Stimulated activated CD4-positive, alpha-beta T cell treated with anti-CD3 and anti-CD28 coated beads, Interleukin-4, amount 100 ng/mL, for 1 hour (primary cell): ENCODE measurements at places on chromosomes 12 and 14.
A peak's percentile ranks its signal among the peaks of the same experiment; 100 is the strongest.

- DNase-seq, result no peak
These were observed 196.8 kb downstream of the RAD51B start for GRCh38 chr14:68016255-68016914.

DNA sequence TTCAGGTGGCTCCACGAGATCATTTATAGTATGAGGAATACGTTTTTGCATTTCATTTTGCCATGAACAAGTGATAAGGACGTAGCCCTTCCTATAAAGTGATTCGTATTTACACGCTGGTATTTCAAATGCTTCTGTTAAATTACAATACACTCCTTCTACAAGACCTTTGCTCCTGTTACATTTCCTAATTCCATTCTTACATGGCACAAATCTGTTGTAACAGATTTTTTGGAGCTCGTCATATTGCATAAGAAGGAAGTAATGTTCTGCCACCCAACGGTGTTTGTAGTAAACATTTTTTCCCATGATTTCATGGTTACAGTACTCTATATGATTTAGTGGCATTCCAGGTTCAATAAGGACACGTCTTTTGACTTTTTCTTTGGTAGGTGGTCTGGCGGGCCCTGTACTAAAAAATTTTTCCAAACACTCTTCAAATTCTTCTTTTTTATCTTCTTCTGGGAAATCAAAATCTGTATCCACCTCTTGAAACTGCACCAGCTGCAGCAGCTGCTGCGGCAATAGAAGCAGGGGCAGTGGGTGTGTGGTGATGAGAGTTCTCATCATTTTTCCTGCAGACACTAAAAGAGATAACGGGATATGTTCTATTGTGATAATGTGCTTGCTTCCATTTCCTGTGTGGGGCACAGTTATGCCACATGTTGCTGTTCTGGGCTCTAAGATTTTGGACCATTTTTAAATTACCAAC lies 4.2 kb downstream of the RNASE9 start:
- DNase-seq, result no peak

DNA sequence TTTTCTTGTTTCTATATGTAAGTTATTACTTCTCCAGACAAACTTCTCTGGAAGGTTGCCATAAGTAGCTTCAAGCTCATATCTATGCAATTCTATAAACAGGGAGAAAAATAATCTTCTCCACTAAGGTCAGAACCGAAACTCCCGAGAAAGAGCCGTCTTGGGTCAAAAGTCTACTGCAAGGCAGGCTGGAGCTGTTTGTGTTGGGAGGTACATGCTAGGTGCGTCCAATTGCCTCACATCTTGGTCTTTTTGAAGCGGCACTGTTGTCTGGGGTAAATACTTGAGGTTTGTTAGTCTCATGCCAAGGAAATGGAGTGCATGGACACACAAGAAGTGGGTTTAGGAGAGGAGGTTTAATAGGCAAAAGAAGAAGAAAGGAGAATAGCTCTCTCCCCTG lies 674.7 kb upstream of the TMEM132C start:
- DNase-seq, result no peak

DNA sequence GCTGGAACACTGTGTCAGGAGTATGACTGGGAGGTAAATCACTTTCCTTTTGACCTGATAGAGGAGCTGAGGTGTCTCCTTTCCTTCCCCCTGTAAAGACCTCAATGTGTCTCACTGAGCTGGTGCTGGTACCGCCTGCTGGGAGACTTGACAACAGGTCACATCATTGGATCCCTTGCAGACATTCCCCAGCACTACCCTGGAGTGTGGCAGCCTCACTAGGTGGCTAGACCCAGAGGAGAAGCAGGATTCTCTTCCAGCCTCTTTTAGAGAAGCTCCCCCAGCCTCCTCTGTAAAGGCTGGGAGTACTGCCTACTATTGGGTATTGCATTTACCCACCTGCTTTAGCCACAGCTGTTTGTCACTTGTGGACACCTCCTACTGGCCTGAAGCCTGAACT lies 223.9 kb downstream of the ADGRD1 start:
- no peak for DNase-seq

- DNase-seq, result no peak
These were observed 291.3 kb downstream of the ACSS3 start for GRCh38 chr12:81369175-81369574.

DNA sequence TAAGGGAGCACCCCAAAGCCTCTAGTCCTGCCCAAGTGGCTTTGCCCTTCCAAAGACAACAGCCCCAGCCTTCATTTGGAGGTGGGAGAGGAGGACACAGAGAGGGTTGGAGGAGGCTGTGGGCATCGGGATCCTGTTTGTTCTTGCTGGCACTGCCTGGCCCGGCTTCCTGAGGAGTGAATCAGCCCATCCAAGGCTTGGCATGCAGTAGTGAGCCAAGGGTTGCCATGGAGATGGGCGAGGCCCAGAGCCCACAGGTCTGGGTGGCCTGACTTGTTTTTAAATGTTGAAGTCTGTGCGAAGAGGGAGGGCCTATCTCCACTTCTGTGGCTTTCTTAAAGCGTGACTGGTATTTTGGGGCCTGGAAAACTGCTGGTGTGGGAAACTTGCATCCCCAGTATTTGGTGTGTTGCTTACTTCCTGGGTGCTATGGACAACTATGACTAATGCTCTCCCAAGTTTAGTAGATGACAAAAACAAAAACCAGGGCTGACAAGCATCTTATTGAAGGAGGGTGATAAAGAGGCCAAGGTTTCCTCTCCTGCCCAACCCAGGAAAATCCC lies 15.8 kb downstream of the CD9 start:
- DNase-seq, result no peak

DNA sequence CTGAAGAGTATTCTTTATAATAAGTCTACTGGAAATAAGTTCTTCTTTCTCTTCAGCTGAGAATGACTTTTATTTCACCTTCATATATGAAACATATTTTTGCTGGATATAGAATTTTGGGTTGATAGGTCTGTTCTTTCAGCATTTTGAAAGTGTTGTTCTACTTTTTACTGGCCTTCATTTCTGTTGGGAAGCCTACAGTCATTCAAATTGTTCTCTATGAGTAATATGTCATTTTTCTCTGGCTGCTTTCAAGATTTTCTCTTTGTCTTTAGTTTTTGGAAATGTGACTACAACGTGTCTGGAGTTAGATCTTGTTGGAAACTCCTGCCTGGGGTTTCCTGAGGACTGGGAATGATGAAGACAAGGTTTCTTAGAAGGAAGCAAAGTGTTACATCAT lies 10.0 kb downstream of the FGFR1OP2 start:
- no peak for DNase-seq

DNA sequence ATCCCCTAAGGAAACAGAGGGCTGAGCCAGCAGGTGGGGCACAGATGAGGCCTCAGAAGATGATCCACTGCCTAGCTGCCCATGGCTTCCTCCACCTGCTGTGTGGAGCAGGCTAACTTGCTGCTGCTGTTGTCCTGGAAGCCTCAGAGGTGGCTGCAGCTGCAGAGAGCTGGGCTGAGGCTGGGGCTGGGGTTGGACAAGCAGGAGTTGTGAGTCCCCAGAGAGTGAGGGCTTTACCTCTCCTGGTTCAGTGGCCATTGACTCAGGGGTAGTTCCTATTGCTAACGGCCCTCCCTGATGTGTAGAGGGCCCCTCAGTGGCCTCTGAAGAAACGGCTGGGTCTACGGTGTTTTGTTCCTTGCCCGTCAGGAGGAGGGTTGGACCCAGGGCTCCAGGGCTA lies 13.7 kb upstream of the PRKAG1 start:
- no peak for DNase-seq

DNA sequence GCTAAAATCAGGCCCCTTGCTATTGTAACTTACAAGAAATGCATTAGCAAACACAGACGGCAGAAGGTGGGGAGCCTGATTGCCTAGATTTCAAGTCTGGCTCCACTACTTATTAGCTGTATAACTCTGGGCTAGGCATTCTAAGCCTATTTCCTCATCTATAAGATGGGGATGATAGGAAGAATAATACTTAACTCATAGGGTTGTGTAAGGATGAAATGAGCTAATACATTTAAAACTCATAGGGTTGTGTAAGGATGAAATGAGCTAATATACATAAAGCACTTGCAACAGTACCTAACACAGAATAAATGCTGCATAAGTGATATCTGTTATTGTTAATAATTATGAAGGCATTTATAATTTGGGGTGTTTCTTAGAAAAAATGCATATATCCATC lies 60.1 kb upstream of the DIO2 start:
- DNase-seq, result no peak

DNA sequence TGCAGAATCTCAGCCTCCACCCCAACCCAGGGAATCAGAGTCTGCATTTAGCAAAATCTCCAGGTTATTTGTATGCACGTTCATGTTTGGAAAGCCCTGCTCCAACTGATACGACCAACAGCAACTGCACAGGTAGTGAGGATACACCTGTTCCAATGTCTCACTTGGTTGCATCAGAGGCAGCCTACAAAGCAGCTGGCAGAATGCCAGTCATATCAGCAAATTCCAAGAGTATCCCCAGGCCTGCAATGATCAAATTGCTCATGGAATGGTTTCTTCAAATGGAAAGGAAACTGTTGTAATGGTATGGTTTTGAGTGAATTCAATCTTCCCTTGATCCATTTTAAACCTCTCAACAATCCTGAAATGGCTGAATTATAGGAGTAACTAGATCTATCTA lies 75.4 kb downstream of the GRIP1 start:
- DNase-seq, result no peak

- peak; percentile 11 for DNase-seq
These were observed 34.1 kb downstream of the SCFD1 start for GRCh38 chr14:30656190-30656632.

DNA sequence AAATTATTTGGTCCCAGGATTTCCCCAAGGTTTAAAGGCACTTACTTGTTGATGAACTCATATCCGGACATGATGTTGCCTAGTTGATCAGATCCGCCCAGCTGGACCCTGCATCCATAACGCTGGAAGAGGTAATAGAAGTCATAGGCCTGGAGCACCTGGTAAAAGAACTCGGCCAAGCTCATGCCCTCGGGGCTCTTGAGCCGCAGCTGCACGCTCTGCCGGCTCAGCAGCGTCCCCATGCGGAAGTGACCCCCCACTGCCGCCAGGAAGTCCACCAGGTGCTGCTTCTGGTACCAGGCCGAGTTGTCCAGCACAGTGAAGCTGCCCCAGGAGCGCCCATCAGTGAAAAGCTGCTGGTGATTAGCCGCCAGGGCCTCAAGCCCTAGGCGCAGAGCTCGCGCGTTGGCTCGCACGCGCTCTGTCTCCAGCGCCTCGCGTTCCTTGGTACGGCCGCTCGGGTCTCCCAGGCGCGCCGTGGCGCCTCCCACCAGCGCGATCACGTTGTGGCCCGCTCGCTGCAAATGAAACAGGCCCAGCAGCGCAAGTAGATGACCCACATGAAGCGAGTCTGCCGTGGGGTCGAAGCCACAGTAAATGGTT lies 545 bp downstream of the YARS2 start:
- peak; percentile 68 for DNase-seq

DNA sequence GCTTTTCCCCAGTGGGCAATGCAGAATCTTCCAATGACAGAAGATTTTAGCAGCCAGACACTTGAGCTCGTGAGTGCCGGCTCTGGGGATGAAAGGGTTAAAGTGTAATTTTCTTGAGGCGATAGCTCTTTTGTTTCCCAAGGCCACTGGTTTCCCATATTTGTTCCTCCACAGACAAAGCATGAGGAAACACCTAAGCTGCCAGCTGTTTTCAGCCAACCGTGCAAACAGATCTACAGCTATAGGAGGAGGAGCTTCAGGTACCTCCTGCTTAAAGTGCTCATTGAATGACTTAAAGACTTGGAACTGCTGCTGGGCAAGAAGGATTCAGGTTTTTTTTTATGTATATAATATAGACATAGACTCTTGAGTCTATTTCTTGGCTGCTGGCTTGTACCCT lies 1311.5 kb downstream of the TMEM121 start:
- DNase-seq, result no peak

DNA sequence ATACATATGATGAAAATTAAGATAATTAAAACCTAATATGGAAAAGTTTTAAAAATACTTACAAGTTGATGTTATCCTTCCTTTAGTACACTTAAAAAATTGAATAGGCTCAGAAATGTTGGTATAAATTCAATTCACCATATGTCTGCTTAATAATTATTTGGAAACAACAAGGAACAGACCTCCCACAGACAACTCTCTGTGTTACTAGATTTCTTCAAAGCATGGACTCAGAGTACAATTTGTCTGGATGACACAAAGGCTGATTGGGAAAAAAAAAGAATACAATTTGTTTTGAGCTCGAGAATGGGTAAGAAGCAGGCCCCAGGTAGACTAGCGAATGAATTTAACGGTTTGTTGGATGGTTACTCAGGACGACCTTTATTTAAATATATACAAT lies 48.9 kb upstream of the BTG1 start:
- DNase-seq, result no peak

- DNase-seq, result peak; percentile 19
These were observed 129.0 kb downstream of the ASCL4 start for GRCh38 chr12:107903341-107904061.

DNA sequence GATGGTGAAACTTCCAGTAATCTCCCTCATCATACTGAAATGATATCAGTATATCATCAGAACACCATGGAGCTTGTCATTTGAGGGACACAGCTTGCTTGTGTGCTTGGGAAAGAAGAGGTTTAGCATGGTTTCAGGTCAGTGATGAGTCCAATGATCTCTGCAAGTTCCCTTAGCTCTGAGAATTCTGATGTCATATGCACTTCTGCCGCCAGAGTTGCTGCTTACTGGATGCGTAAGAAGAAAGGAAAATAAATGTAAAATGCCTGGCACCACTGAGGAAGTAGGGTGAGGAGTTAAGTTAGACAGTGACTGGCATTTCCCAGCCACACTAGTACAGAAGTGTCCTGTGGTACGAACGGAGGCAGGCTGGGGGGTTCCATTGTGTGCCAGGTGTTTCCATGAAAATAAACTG lies 22.6 kb downstream of the PRKCH start:
- DNase-seq, result no peak

DNA sequence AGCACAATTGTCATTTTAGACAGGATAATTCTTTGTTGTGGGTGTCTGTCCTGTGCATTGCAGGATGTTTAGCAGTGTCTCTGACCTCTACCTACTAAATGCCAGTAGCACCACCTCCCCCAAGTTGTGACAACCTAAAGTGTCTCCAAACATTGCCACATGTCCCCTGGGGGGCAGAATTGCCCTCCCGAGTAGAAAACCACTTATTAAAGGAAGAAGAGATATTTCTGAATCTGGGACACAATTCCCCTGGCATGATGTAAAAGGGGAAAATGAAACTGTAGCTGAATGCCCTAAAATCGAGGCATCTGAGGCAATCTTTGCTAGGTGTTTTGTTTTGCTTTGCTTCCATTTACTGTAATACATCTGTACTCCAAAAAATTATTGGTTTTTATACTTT lies 116.8 kb upstream of the NAP1L1 start:
- no peak for DNase-seq

GRCh38 chr12:123011701-123012100 lies 31.2 kb downstream of the ARL6IP4 start:
- no peak for DNase-seq

- no peak for DNase-seq
These were observed 31.7 kb upstream of the DYNC1H1 start for GRCh38 chr14:101932673-101933072.
